GM12878 (cell line): ENCODE measurements at places on chromosomes 4 and X.

DNA sequence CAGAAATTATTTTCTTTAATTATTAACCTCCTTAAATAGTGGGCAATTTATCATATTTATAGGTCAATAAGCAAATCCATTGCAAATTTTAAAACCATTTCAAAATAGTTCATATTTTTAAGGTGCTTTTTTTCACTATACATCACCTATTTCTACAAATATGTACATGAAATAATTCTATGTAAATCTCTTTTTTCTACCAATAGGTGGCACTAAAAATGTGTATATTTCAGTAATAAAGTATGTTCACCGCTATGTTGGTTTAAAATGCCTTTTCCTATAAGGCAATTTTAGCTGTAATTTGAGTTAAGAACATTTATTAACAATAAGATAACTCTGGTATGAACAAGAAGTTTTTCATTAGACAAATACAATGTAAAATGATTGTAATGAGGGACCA is 672.2 kb downstream of the KCTD8 start:
- DNase-seq = no peak

GRCh38 chrX:43870758-43871419 is 11.4 kb downstream of the MAOB start:
- no peak for DNase-seq

DNA sequence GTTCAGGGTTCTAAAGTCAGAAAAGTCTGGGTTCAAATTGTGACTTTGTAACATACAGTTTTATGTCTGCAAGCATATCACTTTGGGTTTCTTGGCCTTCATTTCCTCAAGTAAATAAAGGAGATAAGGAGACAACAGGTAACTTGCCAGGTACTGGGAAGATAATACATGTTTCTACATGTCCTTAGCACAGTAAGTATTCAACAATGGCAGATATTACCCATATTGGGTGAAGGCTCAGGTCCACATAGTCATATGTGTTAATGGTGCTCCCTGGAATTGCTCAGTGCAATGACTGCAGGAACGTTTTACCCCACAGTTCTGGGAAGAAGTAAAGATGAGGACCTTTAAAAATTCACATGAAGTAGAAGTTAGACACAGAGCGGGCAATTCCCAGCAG is 35.8 kb upstream of the GAB1 start:
- no peak for DNase-seq

- DNase-seq = no peak
Observed at GRCh38 chr4:177308847-177309521, 690 bp upstream of the NEIL3 start.

DNA sequence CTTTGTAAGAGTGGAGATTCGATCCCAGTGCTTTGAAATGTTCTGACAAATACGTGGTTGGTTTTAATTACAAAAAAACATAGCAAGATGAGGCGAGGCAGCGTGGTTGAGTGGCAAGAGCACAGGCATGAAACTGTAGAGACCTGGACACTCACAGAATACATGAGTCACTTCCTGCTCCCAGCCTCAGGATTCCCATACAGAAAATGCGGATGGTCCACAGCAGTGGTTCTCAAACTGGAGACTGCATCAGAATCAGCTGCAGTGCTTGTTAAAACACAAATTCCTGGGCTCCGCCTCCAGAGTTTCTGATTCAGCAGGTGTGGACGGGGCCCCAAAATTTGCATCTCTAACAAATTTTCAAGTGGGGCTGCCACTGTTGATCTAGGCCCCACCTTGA is 10.1 kb downstream of the OTOP1 start:
- DNase-seq = no peak

GRCh38 chrX:148135738-148136137 is 154.6 kb downstream of the FMR1NB start:
- DNase-seq = no peak

DNA sequence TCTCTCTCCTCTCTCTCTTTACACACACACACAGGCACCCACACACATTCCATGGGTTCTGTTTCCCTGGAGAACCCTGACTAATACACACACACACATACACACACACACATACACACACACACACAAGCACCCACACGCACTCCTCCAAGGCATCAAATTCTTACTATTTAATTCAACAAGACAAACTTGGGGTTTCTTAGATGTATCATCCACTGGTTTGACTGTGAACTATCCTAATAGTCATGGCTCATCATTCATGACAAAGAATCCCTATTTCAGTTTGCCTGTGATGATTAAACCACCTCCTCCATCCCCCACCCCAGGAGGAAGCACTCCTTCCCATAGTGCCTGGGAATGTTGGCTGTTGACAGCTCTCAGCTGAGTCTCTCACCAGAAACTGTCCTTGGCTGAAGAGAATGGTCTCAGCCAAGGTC is 98.2 kb downstream of the USP46 start:
- no peak for DNase-seq

- DNase-seq = no peak
Observed at GRCh38 chrX:150940844-150941495, 42.2 kb upstream of the HMGB3 start.

DNA sequence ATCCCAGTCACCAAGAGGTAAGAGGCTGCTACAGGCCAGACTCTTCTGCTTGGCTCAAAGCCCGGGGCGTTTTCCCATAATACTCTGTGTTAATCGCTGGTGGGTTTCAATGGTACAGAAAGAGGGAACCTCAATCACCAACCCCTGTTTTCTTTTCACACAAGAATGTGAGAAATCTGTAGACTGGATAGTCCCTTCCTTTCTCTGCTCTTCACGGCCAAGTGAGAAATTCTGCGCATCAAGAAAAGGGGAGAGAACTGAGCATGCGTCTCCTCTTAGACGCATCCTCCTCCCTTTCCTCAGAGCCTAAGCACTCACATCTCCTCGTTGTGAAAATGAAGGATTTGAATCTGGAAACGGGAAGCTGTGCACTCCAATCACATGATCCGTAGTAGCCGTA is 64.7 kb downstream of the CLNK start:
- DNase-seq = no peak

GRCh38 chrX:68686097-68686977 is 38.9 kb downstream of the STARD8 start:
- no peak for DNase-seq

DNA sequence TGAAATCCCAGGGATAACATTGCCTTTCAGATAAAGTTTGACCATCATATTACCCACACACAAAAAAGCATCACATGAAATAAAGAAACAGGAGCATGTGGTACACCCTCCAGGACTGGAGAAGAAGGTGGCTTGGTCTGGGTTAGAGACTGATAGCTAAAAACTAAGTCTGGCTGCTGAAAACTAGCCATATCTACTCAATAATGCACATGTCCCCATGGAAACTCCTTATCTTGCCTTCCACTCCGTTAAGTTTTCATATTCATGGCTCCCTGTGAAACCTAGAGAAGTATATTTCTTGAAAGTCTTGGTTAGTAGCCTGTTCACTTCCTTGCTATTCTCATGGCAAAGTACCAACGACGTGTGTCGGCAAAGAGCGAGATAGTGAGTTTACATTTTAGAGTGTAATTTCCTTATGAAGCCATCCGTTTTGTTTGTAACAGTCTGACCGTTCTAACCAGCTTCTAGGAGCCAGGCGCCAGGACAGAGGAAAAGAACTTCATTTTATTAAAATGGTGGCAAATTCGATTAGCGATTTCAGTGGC is 6.7 kb upstream of the DCTD start:
- no peak for DNase-seq
